ENCODE measurements at places on chromosomes 11 and 22.

- no peak for DNase-seq
Measured at GRCh38 chr11:128938156-128938885, 4.3 kb downstream of the TP53AIP1 start.

DNA sequence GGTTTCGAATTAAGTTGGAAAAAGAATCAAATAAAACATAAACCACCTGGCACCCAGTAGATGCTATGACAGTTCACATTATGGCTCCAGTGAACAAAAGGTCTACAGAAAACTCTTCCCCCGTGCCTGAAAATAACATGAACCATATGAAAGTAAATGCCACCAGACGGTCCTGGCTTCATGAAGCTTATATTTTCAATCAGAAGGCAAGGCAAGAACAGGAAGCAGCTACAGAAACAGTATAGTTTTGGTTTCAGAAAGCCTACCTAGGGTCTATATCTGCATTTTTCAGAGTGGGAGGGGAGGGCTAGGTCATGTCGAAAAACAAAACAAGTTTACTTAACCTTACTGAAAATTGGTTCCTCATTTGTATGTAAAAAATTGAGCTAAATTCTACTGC lies 9.8 kb downstream of the RAB30 start:
- no peak for DNase-seq

- no peak for DNase-seq
Measured at GRCh38 chr11:69035946-69036340, 12.8 kb upstream of the TPCN2 start.

- no peak for DNase-seq
Measured at GRCh38 chr22:44396727-44397722, 84.3 kb upstream of the SHISAL1 start.

- no peak for DNase-seq
Measured at GRCh38 chr11:122559734-122560382, 95.7 kb upstream of the UBASH3B start.

DNA sequence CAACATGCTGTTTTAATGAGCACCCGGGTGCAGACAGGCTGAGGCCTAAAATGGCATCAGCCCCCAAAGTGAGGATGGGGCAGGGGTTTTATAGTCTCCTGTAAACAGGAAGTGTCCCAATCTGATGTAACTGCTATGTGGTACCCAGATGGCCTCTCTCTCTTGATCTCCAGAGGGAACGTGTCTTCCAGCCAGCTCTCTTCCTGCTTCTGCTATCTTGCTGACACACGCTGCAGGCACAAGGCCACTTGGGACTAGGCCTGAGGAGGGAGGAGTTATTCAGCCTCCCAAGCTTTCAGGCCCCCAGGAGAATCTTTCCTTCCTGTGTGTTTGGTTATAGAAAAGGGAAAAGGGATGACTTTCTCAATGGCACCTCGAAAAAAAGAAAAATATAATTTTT lies 11.4 kb upstream of the VSTM5 start:
- no peak for DNase-seq

DNA sequence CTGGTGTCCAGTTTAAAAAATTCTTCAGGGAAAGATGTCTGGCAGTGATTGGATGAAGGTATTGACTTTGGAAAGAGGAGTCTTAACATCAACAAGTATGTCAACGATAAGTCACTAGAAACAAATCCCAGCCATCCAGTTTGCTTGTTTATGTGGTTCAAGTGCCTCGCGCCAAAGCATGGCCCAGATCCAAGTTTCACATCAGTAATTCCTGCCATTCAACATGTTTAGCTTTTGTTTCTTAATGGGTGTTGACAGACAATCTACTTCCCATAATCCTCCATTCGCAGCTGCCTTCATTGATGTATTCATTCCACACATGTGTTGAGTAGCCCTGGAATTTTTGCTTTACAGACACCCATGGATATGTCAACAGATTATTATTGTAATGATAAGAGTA lies 77.8 kb downstream of the UBASH3B start:
- DNase-seq: no peak

Data from NCI-H524 (cell line).